ENCODE measurements at places on chromosomes 7 and 10.

DNA sequence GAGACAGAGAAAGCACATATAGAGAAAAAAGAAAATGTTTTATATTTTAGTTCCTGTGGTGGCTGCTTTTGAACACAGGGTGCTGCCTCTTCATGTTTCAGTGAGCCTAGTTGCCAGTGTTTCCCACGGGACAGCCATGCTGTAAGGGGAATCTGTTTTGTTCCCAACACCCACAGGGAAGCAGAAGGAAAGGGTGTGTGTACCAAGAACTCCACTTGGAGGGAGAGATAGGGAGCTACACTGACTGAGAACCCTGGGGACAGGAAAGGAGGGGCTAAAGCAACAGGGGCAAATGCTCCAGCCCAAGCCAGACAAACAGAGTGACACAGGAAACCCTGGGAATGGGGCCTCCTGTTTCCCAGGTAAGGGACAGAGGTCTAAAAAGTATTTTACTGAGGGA lies 40.2 kb downstream of the FRMPD2 start:
- no peak for DNase-seq

DNA sequence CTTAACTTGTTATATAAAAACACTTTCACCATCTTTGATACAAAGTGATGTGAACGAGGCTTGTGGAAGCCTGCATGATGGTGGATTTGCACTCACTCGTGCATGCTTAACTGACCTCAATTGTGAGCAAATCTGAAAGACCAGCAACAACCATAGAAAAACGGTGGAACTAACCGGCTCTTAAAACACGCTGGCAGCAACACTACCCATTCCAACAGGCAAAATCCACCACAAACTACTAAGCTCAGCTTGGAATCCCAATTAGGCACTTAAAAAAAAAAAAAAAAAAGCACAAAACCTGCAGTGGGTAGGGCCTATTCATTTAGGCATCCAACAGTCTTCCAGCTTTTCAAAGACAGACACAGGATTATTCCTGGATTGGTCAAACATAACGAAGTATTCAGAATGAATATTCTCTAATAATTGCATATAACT lies 1.8 kb downstream of the GDI2 start:
- DNase-seq: no peak

GRCh38 chr7:133365917-133366316 lies 113.0 kb downstream of the EXOC4 start:
- DNase-seq: no peak

DNA sequence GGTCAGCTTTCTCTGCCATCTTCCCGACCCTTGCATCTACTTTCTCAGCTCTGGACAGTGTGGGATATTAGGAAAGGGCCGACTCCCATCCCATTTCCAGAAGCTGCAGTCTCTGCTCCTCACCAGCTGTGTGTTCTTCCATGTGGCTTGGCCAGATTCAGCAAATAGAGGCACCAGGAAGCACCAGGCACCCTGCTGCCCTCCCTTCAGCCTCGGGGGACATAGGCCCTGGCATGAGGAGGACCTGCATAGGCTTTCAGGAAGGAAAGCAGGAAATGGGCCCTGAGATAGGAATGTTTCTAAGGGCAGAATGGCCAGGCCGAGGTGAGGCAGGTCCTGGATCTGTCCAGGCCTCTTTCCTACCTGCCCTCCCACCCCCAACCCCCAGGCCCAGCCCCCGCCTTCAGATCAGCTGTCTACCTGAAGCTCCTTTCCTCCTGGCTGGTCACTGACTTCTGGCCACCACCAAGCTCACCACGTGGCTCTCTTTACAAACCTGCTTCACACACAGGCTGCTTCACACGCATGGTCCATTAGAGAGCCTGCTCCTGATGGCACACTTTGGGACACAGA lies 27.5 kb upstream of the PURB start:
- DNase-seq: no peak

DNA sequence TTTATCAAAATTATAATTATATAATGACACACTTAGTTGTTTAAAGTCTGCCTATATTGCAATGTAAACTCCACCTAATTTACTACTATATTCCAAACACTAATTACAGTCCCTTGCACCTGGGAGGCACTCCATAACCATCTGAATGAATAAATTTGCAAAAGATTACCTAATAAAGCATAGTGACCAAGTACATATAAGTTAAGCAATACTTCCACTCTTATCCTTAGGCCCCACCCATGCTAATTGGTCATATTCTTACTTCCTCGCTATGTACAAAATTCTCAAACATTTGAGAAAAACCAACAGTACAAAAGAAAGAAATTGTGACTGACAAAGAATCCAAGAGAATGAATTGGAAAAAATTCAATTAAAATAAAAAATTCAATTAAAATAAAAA lies 65.3 kb downstream of the ZFAND4 start:
- DNase-seq: no peak

- no peak for DNase-seq
These were observed 26.2 kb downstream of the HGF start for GRCh38 chr7:81743665-81744064.

DNA sequence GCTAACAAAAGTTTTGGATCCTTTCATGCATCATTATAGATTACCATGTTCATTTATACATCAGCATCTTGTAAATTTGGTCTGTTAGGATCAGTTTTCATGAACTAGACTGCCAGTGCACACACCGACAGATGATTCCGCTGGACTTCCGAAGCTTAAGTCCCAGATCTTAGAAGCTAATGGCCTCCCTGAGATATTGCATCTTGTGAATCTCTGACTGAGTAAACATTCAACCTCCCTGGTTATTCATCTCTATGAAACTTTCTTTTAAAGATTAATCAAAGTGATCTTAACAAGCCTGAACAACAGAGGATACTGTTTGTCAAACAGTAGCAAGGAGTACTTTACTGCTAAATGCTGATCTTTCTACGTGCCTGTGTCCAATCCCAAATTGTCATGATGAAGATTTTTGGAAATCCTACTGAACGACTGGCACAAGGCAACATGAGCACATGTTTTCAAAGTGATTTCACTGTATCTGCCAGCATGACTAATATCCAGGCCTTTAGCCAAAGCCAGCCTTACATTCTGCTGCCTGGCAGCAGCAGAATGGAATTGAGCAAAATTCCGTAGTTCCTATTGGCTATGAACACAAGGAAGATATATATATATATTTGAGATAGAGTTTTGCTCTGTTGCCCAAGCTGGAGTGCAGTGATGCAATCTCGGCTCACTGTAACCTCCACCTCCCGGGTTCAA lies 91.3 kb upstream of the ANK3 start:
- no peak for DNase-seq

- DNase-seq: no peak
These were observed 8.4 kb downstream of the P4HA1 start for GRCh38 chr10:73088304-73088703.

- DNase-seq: no peak
These were observed 477.1 kb downstream of the RPS24 start for GRCh38 chr10:78510566-78511323.

DNA sequence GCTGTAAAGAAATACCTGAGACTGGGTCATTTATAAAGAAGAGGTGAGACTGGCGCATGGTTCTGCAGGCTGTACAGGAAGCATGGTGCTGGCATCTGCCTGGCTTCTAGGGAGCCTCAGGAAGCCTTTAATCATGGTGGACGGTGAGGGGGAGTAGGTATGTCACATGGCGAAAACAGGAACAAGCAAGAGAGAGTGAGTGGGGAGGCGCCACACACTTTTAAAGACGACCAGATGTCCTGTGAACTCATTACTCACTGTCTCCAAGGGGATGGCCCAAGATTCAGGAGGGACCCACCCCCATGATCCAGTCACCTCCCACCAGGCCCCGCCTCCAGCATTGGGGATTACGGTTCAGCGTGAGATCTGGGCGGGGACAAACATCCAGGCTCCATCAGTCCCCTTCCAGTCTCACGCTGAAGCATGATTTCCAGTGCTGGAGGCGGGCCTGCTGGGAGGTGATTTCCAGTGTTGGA lies 3.2 kb downstream of the ZNF316 start:
- DNase-seq: no peak

- no peak for DNase-seq
These were observed 41.4 kb upstream of the ANLN start for GRCh38 chr7:36348256-36348655.

DNA sequence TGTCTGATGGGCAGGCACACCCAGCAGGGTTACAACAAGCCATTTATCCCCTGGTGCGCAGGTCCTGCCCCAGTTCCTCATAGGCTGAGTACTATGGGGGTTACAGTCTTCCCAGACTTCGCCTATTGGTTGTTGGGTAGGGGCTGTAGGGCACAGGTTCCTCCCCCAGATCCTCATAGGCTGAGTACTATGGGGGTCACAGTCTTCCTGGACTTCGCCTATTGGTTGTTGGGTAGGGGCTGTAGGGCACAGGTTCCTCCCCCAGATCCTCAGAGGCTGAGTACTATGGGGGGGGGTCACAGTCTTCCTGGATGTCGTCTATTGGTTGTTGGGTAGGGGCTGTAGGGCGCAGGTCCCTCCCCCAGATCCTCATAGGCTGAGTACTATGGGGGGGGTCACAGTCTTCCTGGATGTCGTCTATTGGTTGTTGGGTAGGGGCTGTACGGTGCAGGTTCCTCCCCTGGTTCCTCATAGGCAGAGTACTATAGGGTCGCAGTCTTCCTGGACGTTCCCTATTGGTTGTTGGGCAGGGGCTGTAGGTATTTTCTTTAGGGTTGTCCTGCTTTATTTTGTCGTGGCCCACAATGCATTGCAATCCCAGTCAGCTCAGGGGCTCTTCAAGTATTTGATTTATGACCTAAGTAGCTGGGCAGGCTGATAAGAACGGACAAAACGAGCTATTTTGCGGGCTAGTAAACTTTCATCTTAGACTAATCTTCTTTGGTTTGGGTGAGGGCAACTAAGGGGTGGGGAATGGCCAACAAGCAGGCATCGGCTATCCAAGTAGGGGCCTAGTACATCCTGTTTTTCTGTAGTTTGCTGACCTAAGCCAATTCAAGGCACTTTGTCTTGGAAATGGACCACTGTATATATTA lies 3.4 kb downstream of the LRRC27 start:
- DNase-seq: no peak

DNA sequence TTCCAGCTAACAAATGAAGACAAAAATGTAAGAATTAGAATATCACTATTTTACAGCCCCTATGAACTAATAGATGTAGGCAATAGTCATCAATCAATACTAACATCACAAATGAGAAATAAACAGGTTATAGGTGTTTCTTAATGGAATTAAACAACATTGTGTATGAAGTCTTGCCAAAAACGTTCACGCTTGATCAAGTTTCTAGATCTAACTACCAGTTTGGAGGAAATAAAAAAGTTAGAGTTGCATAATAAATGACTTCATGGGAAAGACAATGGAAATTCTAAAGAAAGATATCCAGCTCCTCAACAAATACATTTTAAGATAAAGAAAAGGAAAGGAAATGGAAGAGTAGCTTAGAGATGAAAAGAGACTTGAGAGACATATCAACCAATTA lies 19.7 kb downstream of the TAC1 start:
- no peak for DNase-seq

- DNase-seq: no peak
These were observed 28.4 kb upstream of the RAPGEF5 start for GRCh38 chr7:22385326-22385725.

DNA sequence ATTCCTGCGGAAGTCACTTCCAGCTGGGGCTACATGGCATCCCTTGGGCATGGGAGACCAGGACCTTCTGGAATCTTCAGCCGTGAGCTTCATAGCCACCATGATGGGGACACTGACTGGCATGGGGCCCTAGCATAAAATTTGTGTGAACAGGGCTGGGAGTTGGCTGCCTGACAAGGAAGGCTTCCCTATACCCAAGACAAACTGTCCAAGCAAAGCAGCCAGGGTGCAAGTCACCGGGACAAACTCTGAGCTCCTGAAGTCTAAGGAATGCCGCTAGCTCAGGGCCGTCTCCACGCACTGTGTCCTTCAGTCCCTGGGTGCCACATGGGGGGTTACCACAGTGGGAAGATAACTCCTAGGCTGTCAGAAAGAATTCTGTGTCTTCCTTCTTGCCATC lies 627.4 kb downstream of the CALN1 start:
- DNase-seq: no peak

GRCh38 chr7:15016766-15017165 lies 114.2 kb upstream of the DGKB start:
- no peak for DNase-seq

DNA sequence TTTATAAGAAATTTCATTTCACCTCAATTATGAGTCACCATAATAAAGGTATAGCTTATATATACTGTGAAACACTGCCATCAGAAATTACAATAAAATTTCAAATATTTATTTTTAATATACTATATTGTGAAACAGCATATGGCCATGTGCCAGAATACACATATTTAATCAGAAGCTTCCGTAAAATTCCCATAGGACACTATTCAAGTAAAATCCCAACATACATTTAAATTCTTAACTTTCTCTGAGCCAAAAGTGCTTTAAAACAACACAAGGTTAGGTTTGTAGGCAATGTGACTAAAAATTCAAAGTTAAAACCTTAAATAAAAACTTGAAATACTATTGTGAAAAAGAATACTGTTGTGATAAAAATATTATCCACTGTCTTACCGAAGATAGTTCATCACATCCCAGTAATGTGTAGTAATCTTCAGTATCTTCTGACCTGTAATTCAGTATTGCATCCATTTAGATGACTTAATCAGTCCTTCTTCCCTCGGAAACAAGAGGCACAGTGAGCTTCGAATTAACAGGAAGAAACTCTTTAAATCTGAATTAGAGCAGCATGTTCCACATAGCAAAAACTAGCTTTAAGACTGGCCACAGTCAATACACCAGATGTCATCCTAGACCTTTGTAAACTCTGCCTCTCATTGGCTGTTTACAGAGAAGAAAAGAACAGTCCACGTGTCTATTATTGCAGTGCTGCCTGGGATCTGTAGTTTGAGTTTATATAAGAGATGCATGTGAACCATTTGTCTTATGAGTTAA lies at the start of gene DNAJC12:
DNAJC12 (minus strand) TSS at position 648 of the 774 bp plus-strand sequence; CDS start at position 471, 177 bp downstream.
- DNase-seq: no peak

DNA sequence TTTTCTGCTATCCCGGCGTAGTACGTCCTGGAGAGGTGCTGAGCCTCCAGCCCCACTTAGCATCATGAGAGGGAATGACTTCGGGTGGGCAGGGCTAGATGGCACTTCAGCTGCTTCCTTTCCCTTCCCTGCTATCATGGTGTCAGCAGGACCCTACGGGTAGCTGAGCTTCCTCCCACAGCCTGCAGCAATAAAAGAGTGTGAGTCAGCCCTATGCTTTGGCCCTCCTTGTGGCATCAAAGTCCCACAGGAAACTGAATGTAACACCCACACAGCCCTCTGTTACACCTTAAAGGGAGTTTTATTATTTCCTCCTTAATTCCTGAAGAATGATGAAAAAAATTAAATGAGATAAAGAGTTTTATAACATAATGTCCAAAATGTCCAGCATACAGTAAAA lies 458.1 kb downstream of the RPS24 start:
- no peak for DNase-seq

DNA sequence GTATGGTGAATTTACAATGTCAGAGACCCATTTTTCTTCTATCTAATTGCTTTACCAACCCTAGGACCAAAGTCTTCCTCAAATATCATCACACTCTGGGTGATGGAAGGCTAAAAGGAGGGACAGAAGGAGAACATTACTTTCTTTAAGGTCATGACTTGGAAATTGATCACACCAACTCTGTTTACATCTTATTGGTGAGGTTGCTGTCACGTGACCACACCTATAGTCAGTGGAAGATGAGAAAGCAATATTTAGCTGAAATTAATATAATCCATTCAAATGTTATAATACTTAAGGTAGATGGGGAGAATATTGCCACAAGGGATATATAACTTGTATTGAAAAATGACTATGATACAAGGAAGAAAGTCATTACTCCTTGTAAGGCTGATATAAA lies 183.6 kb upstream of the SMIM30 start:
- no peak for DNase-seq

Measured in activated naive CD4-positive, alpha-beta T cell (primary cell).